ENCODE measurements at places on chromosomes 7 and 10. TPM values are rescaled to one million over a fixed set of nuclear protein-coding genes. Genes with fewer than 3 reads are reported as not detected.

DNA sequence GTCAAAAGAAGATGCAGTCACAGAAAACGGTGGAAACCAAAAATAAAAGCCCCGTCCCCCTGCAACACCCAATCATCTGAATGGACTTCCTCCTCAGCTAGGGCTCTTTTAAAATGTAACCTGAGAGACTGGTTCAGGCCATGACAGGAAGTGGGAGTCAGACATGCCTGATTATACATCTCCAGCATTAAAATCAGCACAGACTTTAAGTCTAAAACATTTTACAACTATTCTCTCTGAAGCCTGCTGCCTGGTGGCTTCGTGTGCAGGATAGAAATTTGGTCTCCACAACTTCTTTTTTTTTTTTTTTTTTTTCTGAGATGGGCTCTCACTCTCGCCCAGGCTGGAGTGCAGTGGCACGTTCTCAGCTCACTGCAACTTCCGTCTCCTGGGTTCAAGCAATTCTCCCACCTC, 30.3 kb downstream of the HACD1 start:
- peak; percentile 11 for DNase-seq

DNA sequence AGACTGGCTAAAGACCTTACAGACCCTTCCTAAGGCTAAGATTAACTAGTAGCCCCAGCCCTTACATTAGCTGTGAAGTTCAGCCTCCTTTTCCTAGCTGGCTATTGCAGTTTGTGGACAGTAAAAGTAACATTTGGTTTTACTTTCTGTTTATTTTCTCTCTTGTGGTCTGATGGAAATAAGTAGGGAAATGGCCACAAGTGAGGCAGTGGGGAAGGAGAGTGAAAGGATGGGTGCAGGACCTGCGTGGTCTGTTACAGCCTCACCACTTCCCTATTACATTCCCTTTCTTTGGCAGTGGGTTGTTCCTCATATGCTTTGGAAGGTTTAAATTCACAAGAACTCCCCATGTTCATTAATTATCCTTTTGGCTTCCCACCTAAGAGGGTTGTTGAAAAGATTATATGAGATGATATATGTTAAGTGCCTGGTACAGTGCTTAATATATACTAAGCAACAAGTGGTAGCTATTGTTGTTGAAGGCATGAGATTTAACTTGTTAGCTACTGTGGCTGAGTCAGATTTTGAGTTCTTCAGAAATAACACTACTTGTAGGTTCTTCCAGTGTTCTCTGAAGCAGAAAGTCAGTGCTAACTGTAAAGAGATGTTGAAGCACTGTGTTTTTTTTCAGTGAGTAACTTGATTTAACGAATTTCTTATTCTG, 181.7 kb downstream of the ST7 start:
- DNase-seq, result peak; percentile 26

GRCh38 chr7:142114207-142114606, 2.7 kb downstream of the MGAM2 start:
- no peak for DNase-seq

DNA sequence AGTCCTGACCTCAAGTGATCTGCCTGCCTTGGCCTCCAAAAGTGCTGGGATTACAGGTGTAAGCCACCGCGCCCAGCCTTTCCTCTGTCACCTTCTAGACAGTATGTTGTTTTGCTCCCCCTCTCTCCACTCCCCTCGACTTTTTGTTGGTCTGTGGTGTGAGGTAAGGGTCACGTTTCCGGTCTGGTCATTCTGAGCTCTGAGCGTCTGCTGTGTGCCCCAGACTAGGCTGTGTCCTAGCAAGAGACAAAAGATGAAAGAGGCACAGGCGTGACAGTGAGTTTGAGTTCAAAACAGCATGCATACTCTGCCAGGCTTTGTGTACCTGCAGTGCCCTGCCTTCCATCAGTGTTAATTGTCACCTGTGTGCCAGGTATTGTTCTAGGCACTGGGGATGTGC, 87.4 kb upstream of the PPIF start:
- no peak for DNase-seq

- DNase-seq, result no peak
Measured at GRCh38 chr10:62619413-62619738, 185.1 kb upstream of the ADO start.

- DNase-seq, result no peak
Measured at GRCh38 chr7:135215180-135215579, 3.9 kb upstream of the WDR91 start.

GRCh38 chr7:120254845-120255244, 18.1 kb upstream of the KCND2 start:
- no peak for DNase-seq

- DNase-seq, result no peak
Measured at GRCh38 chr10:11145495-11145855, 127.8 kb downstream of the CELF2 start.

- peak; percentile 51 for DNase-seq
Measured at GRCh38 chr10:95363303-95363912, 72.6 kb upstream of the PDLIM1 start.

DNA sequence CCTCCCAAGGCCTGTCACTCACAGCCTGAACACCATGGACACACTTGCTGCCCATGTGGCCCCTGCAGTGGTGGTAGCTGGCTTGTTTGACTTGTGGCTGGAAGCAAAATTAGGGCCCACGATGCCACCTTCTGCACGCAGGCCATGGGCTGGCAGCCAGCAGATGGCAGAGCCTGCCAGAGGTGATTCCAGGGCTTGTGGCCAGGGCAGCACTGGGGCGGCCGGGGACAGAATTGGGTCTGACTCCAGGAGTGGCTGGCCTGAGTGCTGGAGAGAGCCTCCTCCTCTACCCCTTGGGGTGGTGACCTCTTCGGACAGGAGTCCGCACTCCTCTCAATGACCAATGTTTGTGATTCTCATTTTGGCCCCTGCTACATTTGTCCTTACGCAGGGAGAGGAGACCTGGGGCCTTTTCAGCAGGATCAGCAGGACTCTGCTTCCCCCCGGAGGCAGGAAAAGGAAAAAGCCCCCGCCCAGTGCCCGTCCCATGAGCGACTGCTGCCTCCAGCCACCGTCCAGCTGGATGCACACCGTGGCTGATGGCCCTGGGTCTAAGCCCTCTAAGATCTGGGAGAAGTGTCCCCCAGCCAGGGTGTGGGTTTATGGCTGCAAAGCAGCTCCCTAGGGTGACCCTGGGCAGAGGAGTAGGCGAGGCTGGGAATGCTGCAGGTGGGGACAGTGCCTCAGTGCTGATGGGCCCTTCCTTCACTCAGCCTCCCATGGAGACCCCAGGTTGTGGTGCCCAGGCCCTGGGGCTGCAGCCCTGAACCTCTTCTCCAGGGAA, 26.5 kb downstream of the DNAJB12 start:
- DNase-seq, result no peak

- peak; percentile 72 for DNase-seq
Measured at GRCh38 chr10:35409094-35409582, 72.8 kb downstream of the CCNY start.

Gene NYAP1
- total RNA-seq, result not detected

Gene NRAP
- total RNA-seq, result not detected
